ENCODE measurements at places on chromosomes 7 and 10.
A peak's percentile ranks its signal among the peaks of the same experiment; 100 is the strongest.

- no peak for DNase-seq
Measured at GRCh38 chr10:131744346-131744745, 156.5 kb upstream of the PPP2R2D start.

DNA sequence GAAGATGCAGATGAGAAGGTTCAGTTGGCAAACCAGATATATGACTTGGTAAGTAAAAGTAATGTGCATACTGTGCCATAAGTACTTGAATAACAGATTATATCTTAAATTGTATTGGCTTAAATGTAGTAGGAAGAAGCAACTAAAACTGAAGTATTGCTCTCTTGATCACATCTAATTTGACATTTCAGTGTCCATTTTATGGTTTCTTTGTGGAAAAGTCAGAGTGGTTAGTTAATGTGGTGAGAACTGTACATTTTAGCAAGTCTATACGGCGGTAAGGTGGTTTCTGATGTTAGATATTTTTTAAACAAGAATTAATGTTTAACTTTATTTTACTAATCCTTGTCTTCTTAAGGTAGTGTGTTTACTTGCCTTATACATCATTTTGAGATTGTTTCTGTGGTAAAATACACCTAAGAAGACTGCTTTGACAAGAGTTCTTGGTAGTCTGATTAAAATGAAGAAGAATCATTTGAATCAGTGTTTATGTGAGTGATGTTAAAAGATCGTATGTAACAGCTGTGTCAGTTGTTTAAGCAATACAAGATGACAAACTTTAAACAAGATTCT is 5.1 kb downstream of the ING3 start:
- DNase-seq = no peak

GRCh38 chr10:43790147-43790546 is 141.5 kb upstream of the ZNF32 start:
- no peak for DNase-seq

- DNase-seq = no peak
Measured at GRCh38 chr7:144738708-144739314, 97.0 kb downstream of the TPK1 start.

DNA sequence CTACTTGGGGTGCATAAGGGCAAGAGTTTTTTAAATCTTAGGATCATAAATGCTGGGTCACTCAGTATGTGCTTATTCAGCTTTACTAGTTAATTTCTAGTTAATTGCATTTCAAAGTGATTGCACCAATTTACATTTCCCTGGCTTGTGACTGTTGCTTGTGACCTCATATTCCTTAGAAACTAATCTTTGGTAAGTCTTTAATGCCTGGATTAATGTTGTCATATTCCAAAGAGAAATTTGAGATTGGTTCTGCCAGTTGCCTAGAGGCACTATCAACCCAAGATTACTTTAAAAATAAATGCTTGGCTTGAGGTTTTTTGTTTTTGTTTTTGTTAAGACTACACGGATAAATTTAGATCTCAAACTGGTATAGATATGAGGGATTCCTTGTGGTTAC is 103.1 kb downstream of the ANK3 start:
- DNase-seq = no peak

DNA sequence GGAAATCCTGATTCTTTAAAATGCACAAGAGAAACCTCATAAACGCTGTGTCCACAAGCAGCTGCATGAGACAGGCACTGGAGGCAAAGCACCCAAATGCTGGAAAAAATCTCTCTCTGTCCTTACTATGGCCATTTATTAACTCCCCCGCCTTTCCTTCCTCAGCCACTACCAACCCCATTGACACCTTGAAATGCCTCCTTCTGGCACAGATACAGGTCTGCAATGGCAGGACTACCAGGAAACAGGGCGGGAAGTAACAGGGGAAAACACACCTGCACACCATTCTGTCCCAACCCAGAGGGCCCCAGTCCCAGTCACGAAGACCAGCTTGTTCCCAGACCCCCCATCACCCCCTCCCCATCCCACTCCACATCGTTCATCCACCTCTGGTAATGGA is 224.3 kb downstream of the PARD3 start:
- no peak for DNase-seq

- DNase-seq = no peak
Measured at GRCh38 chr7:157932498-157933218, 595.9 kb downstream of the DNAJB6 start.

DNA sequence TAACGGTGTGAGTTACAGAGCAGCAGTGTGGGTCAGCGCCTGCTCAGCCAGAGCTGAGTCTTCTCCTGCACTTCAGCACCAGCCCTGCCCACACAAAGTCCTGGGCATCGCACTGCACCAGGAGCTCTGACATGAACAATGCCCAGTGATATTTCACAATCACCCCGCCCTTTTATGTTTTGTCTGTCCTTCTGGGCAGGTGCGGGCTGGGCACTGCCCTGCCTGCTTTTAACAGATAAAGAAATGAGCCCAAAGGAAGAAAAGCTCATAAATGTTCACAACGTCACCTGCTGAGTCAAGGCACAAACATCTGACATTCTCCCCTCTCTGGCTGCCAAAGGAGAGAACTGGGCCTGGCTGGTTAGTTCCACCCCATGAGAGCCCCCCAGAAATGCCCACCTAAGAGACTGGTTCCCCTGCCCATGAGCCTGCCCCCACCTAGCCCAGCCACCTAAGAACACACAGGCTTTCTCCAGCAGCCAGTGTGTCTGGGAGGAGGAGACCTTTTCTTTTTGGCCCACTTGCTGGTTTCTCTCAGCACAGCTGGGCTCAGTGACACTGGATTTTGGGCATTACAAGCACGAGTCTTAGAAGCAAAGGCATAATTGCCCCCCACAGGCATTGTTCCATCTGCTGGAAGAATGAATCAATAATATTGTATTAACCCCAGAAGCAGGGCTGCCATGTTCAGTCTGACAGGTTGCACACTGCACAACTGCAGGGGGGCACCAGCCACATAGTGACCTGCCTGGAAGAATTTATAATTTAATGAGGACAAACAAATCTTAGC is 22.3 kb downstream of the CALML3 start:
- no peak for DNase-seq

- no peak for DNase-seq
Measured at GRCh38 chr10:56327118-56327517, 33.9 kb downstream of the ZWINT start.

- no peak for DNase-seq
Measured at GRCh38 chr7:40299097-40299496, 164.3 kb downstream of the SUGCT start.

- DNase-seq = no peak
Measured at GRCh38 chr10:703118-703517, 13.7 kb upstream of the DIP2C start.

DNA sequence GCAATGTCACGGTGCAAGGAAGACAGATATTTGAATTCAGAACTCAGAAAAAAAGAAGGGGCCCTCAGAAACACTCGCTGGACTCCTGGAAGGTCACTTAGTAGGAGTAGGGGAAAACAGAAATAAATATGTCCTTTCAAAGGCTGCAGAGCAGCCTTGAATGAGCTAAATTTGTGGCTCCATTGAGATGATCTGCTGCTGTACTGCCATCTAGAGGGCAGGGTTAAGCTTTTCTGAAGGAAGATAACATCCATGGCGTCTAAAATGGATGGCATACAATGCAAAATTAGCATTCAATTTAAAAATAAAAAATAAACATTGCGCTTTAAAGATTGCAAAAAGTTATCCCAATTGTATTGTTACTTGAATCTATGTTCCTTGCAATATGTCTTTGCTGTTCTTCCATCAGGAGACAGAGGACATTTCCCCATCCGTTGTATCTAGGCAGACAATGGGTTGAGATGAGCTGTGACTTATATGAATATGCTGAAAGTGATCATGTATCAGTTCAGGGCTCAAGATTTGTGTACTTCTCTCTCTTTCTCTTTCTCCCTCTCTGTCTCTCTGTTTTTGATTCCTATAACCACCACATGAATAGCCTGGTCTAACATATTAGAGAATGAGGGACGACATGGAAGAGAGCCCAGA is 642.2 kb downstream of the SH2D4B start:
- no peak for DNase-seq

DNA sequence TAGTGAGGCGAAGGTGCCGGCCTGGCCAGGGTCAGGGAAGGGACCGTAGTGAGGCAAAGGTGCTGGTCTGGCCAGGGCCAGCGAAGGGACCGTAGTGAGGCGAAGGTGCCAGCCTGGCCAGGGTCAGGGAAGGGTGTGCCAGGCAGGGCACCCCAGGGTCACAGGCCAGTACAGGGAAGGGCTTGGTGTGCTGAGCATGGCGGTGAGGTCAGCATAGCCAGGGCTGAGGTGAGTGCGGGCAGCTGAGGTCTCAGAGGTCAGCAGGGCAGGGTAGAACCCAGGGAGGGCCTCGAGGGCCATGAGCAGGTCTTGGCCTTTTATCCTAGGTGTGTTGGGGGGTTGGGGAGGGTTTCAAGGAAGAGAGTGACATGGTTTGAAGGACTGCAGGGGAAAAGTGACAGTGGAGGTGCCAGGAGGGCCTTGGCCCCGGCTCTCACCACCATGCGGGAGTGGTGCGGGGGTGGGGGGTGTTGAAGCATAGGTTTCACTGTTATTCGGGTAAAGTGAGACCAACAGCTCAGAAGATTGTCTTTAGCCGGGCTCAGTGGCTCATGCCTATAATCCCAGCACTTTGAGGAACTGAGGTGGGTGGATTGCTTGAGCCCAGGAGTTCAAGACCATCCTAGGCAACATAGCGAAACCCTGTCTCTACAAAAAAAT is 93.3 kb downstream of the CHST15 start:
- DNase-seq = no peak

GRCh38 chr7:131501422-131501821 is 55.0 kb downstream of the PODXL start:
- peak; percentile 23 for DNase-seq

GRCh38 chr10:132316133-132316532 is 8.4 kb upstream of the STK32C start:
- no peak for DNase-seq

DNA sequence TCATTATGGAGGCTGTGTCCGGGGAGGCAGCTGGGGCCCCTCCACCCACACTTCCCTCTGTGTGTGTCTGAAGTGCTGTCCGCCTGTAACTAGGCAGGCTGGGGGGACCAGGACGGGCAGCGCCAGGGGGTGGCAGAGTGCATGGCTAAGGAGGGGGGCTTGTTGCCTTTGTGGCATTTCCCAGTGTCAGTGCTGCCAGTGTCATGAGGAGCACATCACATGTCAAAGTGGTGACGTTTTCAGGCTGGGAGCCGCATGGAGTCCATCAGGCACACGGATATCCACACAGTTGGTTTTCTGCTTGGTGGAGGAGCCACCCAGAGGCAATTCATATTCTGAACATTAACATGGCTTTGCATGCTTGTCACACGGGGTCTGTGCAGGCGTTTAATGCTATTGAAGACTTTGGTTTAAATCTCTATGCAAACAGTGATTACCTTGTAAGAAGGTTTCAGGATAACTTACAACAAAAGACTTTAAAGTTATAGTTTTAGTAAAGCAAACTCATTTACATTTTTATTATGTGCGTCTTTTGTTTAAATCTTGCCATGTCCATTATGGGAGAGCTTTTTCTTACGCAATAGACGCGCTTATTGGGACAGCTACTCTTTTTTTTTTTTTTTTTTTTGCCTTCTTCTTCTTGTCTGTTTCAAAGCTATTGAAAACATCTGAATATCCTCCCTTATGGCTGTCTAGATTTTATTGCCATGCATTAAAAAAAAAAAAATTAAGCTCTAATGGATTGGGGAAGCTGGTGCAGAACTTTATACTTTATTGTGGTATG is 52.9 kb downstream of the C10orf67 start:
- DNase-seq = no peak

DNA sequence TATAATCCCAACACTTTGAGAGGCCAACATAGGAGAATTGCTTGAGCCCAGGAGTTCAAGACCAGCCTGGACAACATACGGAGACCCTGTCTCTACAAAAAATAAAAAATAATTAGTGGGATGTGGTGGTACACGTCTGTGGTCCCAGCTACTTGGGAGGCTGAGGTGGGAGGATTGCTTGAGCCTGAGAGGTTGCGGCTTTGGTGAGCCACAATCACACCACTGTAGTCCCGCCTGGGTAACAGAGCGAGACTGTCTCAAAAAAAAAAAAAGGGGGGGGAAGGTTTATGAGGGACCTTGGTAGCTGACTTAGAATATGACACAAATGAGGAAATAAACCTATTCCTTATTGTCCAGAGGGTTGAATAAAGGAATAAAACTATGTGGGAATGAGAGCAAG is 30.8 kb downstream of the SCD start:
- DNase-seq = no peak

DNA sequence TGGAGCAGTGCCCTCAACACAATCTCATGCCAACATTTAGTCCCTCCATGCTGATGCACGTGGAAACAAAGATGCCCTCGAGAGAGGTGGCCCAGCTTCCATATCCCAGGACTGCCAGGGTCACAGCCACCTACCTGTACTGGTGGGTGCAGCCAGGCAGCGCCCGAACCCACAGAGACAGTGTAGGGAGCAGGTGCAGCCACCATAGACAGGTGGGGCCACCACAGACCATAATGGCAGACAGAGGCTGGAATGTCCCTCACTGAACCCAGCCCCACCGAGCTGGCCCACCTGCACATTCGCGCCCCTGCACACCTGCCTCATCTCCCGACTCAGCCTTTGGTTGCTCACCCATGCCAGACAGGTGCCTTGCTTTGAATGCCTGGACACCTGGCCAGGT is 18.3 kb upstream of the CPXM2 start:
- DNase-seq = no peak

DNA sequence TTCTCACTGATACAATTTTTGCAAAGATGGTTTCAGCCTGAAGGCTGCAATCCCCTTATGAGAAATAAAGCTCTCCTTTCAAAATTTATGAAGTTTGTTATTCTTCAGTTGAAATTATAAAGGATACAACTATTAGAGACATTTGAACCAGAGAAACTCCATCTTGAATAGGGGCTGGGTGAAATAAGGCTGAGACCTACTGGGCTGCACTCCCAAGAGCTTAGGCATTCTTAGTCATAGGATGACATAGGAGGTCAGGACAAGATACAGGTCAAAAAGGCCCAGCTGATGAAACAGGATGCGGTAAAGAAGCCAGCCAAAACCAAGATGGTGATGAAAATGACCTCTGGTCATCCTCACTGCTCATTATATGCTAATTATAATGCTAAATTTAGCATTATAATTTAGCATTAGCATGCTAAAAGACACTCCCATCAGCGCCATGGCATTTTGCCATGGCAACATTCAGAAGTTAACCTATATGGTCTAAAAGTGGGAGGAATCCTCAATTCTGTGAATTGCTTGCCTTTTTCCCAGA is 22.4 kb upstream of the IFIT1B start:
- no peak for DNase-seq
